Activated CD4-positive, alpha-beta T cell treated with anti-CD3 and anti-CD28 coated beads, Interleukin-2, amount 10 ng/mL, durations not matched to agents 7 days and 5 days (primary cell): ENCODE measurements at places on chromosomes 16 and 17.

DNA sequence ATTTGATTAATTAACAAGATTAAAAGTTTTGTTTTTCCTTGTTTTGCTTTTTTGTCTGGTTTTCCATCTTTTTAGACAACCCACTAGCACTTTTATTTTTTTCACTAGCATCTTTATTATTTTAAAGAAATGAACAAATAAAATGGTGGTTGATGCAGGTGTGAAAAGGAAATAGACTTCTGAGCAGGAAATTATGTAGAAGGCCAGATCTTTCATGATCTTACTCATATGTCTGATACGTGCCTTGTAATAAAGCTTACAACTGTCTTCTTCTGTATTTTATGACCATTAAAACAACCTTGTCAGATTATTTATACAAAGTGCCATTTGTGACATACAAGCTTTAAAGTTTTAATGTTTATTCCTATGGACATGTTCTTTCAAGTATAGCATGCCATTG lies 6.3 kb downstream of the SLFN12L start:
- DNase-seq, result no peak

DNA sequence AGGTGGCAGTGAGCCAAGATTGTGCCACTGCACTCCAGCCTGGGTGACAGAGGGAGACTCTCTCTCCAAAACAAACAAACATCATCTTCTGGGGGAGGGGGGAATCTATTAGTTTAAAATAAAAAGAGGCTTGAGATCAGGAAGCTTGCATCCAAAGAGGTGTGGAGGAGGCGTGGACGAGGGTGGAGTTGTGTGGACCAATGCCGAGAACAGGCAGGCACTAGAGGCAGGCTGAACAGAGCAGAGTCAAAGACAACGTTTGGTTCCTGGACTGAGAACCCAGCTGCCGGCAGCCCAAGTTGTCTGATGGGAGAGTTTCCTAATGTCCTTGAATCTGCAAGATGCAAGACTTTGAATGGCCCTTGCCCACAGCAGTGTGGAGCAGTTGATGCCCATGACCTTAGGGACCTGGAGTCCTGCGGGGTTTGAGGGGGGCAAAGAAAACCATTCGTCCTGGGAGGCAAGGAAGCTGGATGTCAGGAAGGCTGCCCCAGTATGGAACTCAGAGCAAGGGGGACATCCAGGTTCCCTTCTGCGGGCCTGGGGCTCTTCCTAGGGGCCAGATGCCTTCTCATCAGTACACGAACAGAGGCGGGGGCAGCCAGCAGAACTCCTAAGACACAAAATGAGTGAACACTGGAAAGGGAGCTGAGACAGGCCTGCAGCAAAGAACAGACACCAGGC lies 9.2 kb downstream of the TBC1D16 start:
- DNase-seq, result no peak

DNA sequence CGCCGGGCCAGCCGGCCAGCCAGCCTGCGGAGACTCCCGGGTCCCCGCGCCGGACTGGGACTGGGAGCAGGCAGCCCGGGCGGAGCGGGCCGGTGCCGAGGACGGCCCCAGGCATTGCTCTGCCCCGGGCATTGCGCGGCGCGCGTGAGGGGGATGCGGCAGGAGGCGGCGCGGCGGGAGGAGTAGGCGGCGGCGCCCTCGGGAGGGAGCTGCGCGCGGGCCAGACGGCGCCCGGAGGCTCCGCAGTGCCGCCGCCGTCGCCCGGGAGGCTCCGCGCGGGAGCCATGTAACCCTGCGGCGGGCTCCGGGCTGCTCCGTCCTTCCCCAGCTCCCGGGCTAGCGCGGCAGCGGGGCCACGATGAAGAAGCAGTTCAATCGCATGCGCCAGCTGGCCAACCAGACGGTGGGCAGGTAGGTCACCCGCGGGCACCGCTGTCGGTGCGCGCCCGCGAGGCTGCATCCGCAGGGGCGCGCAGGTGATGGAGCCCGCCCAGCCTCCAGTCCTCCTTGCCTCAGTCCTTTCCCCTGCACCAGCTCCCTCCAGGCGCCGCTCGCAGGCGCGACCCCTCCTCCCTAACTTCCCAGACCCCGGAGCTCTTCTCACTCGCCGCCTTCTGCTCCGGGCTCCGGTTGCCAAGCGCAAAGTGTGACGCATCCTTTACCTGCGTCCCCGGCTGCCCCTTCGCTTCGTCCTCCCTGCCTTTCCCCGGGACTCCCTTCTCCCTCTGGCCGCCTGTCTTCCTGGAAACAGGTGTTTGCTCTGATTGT lies at the start of gene ARHGAP44:
ARHGAP44 (plus strand) TSS at position 18 of the 768 bp plus-strand sequence; CDS start at position 359, 341 bp downstream.
- DNase-seq, result peak; percentile 5

DNA sequence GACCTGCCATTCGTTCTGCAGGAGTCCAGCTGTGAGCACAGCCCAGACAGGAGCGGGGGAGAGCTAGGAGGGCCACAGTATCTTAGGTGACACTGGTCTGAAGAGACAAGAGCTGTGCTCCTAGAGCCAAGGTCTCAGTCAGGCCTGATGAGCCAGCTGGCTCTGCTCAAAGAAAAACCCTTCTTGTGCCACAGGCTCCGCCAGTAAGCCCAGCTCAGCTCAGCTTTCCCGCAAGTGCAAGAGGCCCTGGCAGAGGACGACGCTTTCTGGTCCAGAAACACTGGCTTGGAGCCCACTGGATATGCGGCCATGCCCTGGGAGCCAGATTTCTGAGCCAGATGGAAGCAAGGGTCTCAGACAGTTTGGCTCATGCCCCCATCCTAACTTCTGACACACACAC lies 23.9 kb downstream of the PEMT start:
- DNase-seq, result no peak

DNA sequence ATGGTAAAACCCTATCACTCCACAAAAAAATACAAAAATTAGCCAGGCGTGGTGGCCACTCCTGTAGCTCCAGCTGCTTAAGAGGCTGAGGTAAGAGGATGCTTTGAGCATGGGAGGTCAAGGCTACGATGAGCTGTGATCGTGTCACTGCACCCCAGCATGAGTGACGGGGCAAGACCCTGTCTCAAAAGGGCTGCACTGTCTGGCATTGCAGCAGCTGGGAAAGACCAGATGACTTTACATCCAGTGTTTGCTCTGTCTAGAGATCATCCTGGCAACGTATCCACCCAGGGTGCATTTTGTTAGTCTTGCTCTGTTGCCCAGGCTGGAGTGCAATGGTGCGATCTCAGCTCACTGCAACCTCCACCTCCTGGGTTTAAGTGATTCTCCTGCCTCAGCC lies 52.0 kb downstream of the MRM3 start:
- DNase-seq, result no peak

DNA sequence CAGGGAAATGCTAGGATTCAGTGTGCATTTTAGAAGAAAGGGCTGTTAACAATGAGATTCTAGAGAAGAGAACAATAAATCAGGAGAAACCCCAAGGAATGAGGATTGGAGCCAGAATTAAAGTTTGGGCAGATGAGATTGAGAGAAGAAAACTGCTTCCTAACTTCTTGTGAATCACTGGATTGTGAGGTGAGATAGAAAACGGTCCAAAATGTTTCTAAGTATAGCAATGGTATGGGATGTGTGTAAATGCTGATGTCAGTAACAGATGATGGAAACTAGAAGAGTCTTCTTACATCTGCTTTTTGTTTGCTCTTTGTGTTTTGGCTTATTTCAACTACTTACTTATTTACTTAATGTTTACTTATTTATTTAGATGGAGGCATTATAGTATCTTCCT lies 123.0 kb downstream of the KCNJ2 start:
- no peak for DNase-seq

GRCh38 chr16:55566432-55567175 lies at the start of gene CAPNS2:
CAPNS2 (plus strand) TSS chr16:55566684; CDS start chr16:55566757, 73 bp downstream.
- no peak for DNase-seq

GRCh38 chr17:74704544-74704943 lies 8.2 kb downstream of the CD300LF start:
- no peak for DNase-seq

GRCh38 chr17:48307814-48308411 lies 122.1 kb downstream of the SKAP1 start:
- peak; percentile 62 for DNase-seq

DNA sequence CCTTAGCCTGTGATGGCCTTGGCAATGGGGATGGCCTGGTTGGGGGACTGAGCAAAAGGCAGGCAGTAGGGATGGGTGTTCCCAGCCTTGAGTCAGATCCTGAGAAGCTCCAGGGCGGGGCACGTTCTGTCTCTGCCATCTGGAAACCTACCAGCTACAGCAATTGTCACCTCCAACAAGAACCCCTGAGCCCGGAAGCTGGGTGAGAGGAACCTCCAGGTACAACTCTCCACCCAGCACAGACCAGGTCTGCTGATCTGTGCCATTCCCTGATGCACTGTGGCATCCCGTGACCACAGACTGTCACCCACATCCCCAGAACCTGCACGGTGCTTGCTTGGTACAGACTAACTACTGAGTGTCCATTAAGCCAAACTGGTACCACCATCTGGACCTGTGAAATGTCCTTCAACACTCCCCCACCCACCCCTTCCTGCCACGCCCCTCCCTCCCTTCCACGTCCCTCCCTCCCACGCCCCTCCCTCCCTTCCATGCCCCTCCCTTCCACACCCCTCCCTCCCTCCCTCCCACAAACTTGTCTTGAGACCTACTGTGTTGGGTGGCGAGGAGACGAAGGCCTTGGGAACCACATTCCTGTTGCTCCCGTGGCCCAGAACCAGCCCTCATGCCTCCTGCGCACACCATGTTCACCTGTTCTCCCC lies 16.6 kb downstream of the MYO15B start:
- no peak for DNase-seq

DNA sequence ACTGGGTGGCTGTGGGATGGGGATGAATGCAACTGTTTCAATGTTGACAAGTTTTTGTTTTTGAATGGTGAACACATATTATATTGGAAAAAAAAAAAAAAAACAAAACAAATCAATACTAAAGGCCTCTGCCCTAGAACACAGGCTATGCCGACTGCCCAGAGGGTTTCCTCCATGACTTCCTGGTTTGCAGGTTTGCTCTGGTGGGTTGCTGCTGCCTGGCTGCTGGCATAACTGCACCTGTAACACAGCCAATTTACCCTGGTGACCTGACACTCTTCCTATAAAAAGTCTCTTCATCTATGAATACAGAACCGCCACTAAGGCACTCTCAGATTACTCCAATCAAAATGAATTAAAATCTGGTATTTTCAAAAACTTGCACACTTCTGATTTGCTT lies 10.4 kb downstream of the GLYR1 start:
- no peak for DNase-seq

GRCh38 chr17:20095336-20096080 lies 86.3 kb downstream of the SPECC1 start:
- DNase-seq, result no peak

DNA sequence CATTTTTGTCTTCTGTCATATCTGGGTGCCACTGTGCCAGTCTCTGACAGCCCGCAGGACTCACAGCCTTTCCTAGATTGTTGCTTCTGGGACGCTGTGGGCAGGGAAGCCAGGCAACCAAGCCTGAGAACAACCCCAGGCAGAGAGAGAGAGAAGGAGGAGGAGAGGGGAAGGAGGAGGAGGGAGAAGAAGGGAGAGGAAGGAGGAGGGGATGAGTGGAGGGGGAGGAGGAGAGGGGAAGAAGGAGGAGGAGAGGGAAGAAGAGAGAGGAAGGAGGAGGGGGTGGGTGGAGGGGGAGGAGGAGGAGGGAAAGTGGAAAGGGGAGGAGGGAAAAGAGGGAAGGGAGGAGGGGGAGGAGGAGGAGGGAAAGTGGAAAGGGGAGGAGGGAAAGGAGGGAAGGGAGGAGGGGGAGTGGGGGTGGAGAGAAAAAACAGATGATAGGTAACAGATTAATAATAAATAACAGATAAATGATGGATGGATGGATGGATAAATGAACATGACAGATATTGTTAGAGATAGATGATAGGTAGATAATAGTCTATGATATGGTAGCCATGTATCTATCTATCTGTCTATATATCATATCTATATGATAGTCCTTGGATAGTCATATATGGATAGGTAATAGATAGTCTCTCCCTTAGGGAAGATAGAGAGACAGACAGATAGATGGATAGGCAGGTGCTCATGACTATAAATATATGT lies 29.3 kb downstream of the CLEC19A start:
- DNase-seq, result no peak

GRCh38 chr16:26155221-26155620 lies 463.5 kb downstream of the HS3ST4 start:
- DNase-seq, result no peak

DNA sequence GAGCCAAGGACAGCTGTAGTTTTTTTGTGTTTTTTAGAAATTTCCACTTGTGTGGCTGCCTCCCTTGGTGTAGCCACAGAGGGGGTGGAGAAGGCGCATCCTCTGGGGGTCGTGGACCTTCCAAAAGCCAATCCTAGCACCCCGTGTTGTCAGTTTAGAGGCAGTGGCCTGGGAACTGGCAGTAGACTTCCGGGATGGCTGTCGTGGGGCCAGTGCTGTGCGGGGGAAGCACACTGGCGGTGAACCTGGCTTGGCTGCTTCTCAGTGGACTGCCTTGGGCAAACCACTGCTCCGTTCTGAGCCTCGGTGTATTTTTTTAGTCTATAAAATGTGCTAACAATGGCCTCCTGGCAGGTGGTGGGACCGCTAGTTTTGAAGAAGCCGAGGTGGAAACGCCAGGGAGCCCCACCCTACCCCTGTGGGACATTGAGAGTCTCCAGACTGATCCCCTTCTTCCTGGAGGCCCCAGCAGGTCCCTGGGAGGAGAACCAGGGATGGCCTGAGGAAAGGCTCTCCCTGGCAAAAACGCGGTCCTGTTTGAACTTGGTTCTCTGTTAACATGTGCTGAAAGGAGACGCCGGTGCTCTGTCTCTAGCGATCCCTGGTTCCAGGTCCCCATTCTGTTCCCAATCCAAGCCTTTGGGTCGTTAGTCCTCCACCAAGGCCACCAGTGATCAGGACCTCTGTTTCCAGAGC lies 125.7 kb downstream of the CMIP start:
- no peak for DNase-seq

DNA sequence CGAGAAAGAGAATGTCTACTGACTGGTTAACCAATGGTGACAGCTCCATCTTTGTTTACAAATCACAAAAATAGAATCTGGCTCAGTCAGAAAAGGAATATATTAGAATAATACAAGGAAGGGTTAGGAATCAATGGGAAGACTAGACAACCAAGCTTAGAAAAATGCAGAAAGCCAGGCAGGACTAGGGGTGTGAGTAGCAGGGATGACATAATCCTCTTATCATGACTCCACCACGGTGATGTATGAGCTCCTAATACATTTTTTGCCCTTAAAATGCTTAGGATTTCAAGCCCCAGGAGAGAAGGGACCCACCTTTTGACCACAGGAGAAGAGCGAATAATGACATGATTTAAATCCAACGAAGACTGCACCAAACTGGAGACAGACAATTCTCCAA lies 252.3 kb downstream of the CHD9NB start:
- no peak for DNase-seq

- no peak for DNase-seq
Measured at GRCh38 chr17:48308581-48308980, 121.4 kb downstream of the SKAP1 start.

GRCh38 chr17:28039251-28039650 lies 3.2 kb upstream of the NLK start:
- no peak for DNase-seq

GRCh38 chr16:4467916-4468315 lies 6.5 kb downstream of the NMRAL1 start:
- no peak for DNase-seq

GRCh38 chr17:7922269-7922844 lies 6.3 kb upstream of the RNF227 start:
- DNase-seq, result no peak
